ENCODE measurements at places on chromosomes 1 and 21.

DNA sequence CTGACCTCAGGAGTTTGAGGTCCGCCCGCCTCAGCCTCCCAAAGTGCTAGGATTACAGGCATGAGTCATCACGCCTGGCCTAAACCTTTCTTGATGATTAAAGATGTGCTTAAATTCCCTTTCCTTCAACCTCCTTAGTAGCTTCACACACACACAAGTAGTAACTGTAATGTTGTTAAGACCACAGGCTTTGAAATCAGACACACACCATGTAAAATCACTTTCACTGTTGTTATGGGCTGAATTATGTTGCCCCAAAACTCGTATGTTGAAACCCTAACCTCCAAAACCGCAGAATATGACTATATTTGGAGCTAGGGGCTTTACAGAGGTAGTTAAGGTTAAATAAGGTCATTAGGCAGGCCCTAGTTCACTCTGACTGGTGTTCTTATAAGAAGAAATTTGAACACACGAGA, 180.2 kb downstream of the NR5A2 start:
- DNase-seq, result no peak

DNA sequence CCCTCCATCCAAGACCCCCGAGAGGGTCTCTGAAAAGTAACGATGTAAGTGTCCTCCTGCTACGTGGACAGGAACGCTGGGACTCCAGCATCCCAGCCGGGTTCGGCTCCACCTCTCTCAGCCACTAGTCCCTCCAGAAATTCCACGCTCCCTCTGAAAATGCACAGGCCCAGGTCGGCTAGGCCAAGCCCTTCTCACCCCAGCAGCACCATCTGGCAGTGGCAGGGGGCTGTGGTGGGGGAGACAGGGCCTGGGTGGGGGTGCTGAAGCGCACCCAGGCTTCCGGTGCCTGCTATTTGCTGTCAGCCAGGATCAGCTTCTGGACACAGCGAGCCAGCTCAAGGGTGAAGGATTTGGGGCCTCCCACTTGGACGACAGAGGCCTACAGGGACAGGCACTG, 73.3 kb downstream of the ARHGEF16 start:
- no peak for DNase-seq

DNA sequence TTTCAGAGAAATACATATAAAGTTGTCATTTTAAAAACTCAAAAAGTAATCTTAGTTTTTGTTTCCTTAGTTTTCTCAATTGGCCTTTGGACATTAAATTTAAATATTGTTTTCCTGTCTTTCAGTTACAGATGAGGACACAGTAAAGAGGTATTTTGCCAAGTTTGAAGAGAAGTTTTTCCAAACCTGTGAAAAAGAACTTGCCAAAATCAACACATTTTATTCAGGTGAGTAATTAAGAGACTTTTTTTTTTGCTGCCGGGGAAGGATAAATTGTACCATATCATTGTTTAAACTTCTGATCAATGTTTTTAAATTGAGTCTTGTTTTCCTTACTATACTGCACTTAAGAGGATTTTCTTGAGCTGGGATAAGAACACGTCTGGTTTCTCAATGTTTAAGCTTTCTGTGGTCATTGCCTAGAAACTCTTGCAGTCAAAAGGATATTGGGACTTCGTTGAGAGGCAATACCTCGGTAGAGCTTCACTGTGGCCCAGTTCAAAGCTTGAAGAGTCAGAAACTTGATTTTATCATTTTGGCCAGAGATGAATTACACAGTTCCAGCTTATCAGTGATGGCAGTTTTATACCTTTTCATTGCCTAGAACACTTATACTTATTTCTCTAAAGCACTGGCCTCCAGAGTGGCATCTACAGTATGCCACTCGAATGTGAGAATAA, 124.9 kb upstream of the KIAA1614 start:
- no peak for DNase-seq

DNA sequence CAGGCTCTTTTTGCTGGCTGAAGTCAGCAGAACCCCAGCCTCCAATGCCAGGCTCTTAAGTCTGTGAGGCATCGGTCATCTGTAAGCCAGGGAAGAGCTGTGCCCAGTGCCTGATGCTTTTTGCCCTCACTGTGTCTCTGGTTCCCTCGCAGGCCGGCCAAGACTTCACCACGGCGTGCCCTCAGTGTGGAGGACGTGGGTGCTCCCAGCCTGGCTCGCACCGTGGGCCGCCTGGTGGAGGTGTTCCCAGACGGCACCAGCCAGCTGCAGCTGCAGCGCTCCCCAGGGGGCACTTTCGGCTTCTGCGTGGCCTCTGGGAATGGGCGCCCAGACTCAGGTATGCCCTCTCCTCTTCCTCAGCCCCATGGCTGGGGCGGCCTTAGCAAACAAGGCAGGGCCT, 32.5 kb downstream of the KIAA1614 start:
- DNase-seq, result peak; percentile 61

- DNase-seq, result no peak
Observed at GRCh38 chr1:23366146-23366545, 3.5 kb downstream of the ZNF436 start.

- no peak for DNase-seq
Observed at GRCh38 chr1:115413621-115414020, 75.6 kb upstream of the NGF start.

DNA sequence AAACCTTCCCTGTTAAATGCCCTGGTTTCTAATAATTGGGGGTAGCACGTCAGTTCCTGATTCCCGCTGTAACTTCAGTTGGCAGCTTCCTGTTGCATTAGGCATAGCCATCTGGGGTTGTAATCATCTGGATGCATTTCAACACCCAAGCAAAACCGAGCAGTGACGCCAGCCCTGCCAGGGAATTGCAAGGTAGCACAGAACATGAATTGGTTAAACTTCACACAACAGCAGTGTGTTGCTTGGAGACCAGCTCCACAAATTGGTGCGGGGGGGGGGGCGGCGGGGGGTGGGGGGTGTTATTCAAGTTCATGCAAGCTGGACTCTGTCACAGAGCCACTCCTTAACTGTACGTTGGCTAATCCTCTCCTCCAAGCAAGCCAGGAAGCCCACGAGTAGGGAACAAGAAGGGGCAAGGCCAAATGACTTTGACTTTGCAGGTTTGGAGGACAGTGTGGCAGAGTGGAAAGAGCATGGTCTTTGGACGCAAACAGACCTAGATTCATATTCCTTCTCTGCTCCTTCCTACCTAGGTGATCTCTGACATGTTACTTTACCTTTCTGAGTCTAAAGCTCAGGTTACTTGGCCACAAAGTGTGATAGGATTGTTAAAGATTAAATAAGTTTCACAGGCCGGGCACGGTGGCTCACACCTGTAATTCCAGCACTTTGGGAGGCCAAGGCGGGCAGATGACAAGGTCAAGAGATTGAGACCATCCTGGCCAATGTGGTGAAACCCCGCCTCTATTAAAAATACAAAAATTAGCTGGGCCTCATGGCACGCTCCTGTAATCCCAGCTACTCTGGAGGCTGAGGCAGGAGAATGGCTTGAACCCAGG, 4.7 kb downstream of the LAX1 start:
- DNase-seq, result peak; percentile 74

GRCh38 chr1:110426854-110427253, 19.4 kb upstream of the LAMTOR5 start:
- DNase-seq, result no peak

DNA sequence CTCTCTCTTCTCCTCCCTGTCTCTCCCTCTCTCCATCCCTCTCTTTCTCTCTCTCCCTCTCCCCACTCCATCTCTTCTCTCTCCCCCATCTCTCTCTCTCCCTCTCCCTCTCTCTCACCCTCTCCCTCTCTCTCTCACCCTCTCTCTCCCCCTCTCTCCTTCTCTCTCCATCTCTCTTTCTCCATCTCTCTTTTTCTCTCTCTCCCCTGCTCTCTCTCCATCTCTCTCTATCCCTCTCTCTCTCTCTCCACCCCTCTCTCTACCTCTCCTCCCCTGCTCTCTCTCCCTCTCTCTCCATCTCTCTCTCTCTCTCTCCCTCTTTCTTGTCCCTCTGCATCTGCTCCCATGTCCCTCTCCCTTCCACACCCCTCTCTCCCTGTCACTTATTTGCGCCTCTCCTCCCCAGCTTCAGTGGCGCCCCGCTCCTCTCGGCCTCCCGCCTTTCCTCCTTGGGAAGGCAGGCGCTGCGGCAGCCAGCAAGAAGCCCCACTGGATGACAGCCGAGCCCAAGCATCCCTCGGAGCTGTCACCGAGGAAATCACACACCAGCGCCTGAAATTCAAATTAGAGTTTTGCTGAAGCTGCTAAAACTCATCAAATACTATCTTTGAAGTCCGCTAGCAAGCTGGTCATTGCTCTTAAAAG, 15.3 kb upstream of the EPHA8 start:
- no peak for DNase-seq

DNA sequence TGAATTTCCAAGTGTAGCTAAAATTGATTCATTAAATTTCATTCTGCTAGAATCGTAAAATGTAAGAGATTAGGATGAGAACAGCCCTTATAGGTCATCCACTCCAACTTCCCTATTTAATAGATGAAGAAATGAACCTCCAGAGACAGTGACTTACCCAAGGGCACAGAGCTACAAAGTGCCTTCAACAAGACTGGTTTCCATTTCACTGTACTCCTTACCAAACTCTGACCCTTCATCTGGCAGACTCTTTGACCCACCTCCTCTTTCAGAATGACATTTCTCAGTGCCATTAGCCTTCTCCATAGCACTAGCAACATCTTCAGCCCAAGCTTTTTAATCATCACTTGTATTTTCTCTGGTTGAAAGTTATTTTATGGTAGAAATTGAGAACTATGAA, 161.3 kb downstream of the NEK7 start:
- no peak for DNase-seq

DNA sequence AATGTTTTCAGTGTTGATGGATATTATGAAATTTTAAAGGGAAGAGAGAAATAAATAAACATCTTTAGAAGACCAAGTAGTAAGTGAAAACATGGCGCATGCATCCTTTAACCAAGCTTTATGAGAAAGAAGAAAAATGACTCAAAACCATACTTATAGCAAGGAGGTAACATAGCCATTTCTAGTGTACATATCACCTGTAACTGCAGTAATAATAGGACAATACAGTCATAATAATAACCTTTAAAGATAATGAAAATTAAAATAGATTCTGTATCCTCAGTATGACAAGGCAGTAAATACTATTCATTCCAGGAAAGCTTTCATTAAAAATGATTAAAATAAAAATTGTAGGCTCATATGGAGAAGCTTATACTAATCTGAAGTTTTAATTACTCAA, 141.2 kb downstream of the COL24A1 start:
- DNase-seq, result no peak

DNA sequence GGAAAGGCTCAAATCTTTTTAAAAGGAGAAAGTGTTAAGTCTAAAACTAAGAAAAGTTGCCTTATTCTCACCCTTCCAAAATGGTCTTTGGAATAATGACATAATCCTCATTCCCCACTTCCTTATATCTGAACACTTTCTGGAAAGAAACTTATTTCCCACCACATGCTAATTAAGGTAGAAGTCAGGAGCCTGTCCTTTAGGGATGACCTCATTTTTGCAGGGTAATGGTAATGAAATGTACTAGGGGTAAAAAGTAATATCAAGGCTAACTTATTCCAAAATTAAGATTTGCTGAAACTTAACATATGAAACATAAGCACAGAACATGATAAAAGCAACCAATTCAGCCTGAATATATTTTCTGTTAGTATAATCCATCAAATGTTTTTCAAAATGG, 29.4 kb upstream of the C1orf185 start:
- no peak for DNase-seq

- no peak for DNase-seq
Observed at GRCh38 chr1:83790446-83790845, 208.5 kb downstream of the TTLL7 start.

GRCh38 chr1:24900985-24901781, 28.9 kb downstream of the RUNX3 start:
- DNase-seq, result no peak

DNA sequence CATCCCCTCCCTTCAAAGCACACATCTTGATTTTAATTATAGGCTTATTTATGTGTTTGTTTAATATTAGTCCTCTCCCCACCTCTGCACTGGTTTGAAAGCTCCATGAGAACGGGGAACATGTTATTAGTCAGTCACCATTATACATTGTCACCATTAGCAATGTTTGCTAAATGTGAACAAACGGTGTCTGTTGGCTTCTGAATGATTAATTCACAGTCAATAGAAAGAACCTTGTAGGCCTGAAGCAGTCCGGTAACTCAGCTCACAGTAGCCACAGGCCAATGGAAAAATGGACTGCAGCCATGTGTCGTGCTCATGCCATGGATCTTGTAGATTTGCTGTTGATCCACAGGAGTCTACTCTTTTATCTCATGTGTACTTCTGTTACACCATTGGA, 49.7 kb upstream of the NHLH2 start:
- peak; percentile 42 for DNase-seq

- no peak for DNase-seq
Observed at GRCh38 chr1:30465096-30465495, 258.3 kb downstream of the MATN1 start.

DNA sequence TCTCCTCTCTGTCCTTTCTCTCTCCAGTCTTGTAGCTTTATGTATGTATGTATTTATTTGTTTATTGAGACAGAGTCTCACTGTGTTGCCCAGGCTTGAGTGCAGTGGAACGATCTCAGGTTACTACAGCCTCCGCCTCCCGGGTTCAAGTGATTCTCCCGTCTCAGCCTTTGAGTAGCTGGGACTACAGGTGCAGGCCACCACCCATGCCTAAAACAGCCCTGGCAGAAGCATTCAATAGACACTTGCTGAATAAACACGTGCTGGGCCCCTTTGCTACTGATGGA, 2.5 kb downstream of the KIAA2013 start:
- no peak for DNase-seq

GRCh38 chr1:167312871-167313270, 92.2 kb downstream of the POU2F1 start:
- no peak for DNase-seq

GRCh38 chr1:88188038-88188437, 496.0 kb upstream of the PKN2 start:
- DNase-seq, result no peak

DNA sequence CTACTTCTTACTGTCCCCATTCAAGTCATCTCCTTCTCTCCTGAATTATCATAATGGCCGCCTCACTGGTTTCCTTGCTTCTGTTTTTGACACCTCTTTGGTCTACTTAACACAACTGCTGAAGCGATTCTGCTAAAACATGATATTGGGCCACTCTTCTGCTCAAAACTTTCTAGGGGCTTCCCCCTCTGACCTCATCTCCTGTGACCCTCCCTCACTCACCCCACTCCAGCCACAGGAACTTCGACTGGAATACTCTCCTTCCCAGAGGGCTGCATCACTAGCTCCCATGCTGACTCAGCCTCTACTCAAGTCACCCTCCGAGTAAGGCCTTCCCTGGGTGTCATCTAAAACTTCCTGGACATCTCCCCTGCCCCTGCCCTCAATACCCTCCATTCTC, 35.7 kb downstream of the NRIP1 start:
- no peak for DNase-seq

- peak; percentile 44 for DNase-seq
Observed at GRCh38 chr1:245154429-245155271, at the start of gene KIF26B. Gene KIF26B, plus strand, starts transcription at chr1:245154985. Its CDS starts 440 bp downstream, at chr1:245155425.

GRCh38 chr21:27645285-27645684, 678.4 kb upstream of the ADAMTS5 start:
- DNase-seq, result no peak

DNA sequence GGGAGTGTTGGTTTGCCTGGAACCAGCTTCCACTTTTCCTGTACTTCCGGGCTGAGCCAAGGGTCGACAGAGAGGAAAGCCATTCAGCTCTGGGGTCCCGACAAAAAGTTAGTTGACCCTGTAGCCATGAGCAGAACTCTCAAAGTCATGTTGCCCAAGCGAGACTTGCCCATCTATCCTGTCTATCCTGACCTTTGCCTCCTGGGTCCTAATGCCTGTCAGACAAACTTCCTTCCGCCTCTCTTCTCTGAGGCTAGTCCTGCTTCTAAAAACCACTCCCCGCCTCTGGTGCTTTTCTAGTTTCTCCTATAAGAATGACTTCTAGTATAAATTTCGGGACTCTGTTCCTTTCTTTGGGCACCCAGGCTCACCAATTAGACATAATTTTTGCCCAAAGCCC, 7.7 kb upstream of the PCP4L1 start:
- DNase-seq, result no peak

Data from NCI-H2081 (cell line).